ENCODE measurements at places on chromosomes 7 and 10. TPM values are rescaled to one million over a fixed set of nuclear protein-coding genes. Genes with fewer than 3 reads are reported as not detected.

BHLHA15 gene
- 0.55 TPM for total RNA-seq

CDK14 gene
- total RNA-seq = 0.86 TPM

TAF6 gene
- 49.5 TPM for total RNA-seq

GPR26 gene
- not detected for total RNA-seq

TLX1 gene
- total RNA-seq = not detected

CYTH3 gene
- total RNA-seq = 6.0 TPM

VSIR gene
- total RNA-seq = 134 TPM

FIGNL1 gene
- total RNA-seq = 14.3 TPM

NPSR1 gene
- total RNA-seq = not detected

CLEC5A gene
- total RNA-seq = not detected

ZNF138 gene
- total RNA-seq = 12.6 TPM

GRCh38 chr10:75319274-75319673 lies 82.3 kb downstream of the ZNF503 start:
- H3K27me3 ChIP-seq = peaks cover 10% of the 10 kb centered on the region
- no peak overlapping the region for H3K27ac ChIP-seq
- no peaks in the 10 kb centered on the region for H3K4me1 ChIP-seq
- no peaks in the 10 kb centered on the region for H3K36me3 ChIP-seq
- no peak overlapping the region for H3K4me3 ChIP-seq
- no peak for DNase-seq

- H3K4me3 ChIP-seq = no peak overlapping the region
- H3K27me3 ChIP-seq = peaks cover 6% of the 10 kb centered on the region
- no peak overlapping the region for H3K27ac ChIP-seq
- no peak for DNase-seq
- no peaks in the 10 kb centered on the region for H3K36me3 ChIP-seq
Observed at GRCh38 chr7:157688533-157689268, 351.9 kb downstream of the DNAJB6 start.

DNA sequence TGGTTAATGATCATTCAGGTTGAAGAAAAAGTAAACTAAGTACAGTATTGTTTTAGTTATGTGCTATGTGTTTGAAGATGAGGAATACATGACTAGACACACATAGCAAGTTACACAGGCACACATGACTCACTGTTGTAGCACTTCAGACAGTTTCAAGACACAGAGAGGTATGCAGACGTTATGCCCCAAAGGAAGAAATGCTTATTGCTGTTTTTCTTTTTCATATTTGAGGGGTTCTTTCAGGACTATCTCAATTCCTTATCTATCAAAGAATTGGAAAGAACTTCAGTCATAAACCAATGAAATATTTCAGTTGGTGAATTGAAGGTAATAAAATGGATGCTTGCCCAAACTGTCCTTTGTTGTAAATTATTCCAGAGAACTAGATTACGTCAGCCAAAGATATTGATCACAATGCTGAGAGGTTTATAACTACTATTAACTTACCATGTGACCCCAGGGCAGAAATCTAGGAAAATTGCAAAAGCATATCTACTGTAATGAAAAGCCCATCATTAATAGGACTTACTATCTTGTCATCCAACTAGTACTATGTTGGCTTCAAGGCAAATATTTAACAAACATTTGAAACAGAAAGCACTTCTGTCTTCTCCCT lies 61.2 kb upstream of the CAPZA2 start:
- no peak overlapping the region for H3K27ac ChIP-seq
- H3K36me3 ChIP-seq = no peaks in the 10 kb centered on the region
- H3K4me3 ChIP-seq = no peak overlapping the region

- DNase-seq = no peak
- no peaks in the 10 kb centered on the region for H3K4me1 ChIP-seq
- H3K4me3 ChIP-seq = no peak overlapping the region
- H3K27ac ChIP-seq = no peak overlapping the region
- peaks cover 13% of the 10 kb centered on the region for H3K27me3 ChIP-seq
Observed at GRCh38 chr7:223118-223800, 30.9 kb downstream of the FAM20C start.

GRCh38 chr10:11907914-11908313 lies 84.8 kb downstream of the PROSER2 start:
- no peak overlapping the region for H3K4me3 ChIP-seq
- no peak overlapping the region for H3K27ac ChIP-seq
- H3K36me3 ChIP-seq = no peaks in the 10 kb centered on the region
- peaks cover 10% of the 10 kb centered on the region for H3K27me3 ChIP-seq
- H3K4me1 ChIP-seq = no peaks in the 10 kb centered on the region

GRCh38 chr7:122889116-122889515 lies 2.9 kb upstream of the CADPS2 start:
- no peak overlapping the region for H3K4me3 ChIP-seq
- no peaks in the 10 kb centered on the region for H3K36me3 ChIP-seq
- peaks cover 16% of the 10 kb centered on the region for H3K27me3 ChIP-seq
- DNase-seq = no peak

- H3K27ac ChIP-seq = no peak overlapping the region
- H3K4me1 ChIP-seq = no peaks in the 10 kb centered on the region
- no peak overlapping the region for H3K4me3 ChIP-seq
- no peaks in the 10 kb centered on the region for H3K36me3 ChIP-seq
- no peak for DNase-seq
Observed at GRCh38 chr10:99854860-99855259, 72.4 kb downstream of the ABCC2 start.

DNA sequence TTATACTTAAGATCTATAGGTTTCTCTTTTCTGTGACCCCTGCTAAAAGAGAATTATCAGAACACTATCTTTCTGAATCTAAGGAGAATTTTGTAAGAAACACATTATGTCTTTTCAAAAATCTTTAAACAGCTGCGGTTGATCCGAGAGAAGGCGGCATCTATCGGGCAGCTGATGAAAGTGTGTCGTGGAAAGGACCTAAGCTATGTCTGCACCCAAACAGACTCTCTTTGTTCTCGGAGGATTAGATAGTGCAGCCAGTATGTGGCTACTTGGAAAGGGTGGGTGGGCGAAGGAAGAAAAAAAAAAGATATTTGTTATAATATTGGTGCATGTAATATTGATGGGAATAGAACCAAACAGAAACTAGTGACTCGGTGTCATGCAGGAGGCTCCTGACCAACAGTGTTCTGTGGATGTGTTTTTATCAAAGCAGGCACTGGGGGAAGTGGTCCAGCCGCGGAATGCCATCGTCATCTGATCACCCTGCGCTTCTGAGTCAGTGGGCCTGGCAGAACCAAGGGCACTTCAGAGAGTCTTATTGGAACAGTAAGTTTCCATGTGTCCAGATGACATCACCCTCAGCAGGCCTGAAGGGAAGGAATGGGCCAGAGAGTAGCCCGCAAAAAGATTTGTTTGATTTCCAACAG lies 509.7 kb upstream of the AKR1E2 start:
- no peaks in the 10 kb centered on the region for H3K4me1 ChIP-seq
- DNase-seq = no peak
- no peak overlapping the region for H3K4me3 ChIP-seq
- H3K27ac ChIP-seq = no peak overlapping the region
- no peaks in the 10 kb centered on the region for H3K27me3 ChIP-seq

DNA sequence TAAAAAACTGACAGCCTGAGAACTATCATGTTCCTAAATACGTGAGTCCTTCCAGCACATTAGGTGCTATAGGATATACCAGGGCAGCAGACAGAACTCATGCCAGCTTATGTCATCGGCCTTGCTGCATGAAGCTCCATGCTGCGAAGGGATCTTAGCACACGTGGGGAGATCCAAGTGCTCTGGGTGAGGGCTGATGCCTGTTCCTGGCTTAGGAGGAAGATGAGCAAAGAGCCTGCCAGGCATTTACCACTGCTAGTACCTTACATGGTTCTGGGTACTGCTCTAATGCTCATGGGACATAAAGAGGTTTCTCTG lies 43.2 kb downstream of the SVIL start:
- no peaks in the 10 kb centered on the region for H3K27me3 ChIP-seq
- peaks cover 6% of the 10 kb centered on the region for H3K4me1 ChIP-seq
- H3K27ac ChIP-seq = no peak overlapping the region
- H3K36me3 ChIP-seq = no peaks in the 10 kb centered on the region

DNA sequence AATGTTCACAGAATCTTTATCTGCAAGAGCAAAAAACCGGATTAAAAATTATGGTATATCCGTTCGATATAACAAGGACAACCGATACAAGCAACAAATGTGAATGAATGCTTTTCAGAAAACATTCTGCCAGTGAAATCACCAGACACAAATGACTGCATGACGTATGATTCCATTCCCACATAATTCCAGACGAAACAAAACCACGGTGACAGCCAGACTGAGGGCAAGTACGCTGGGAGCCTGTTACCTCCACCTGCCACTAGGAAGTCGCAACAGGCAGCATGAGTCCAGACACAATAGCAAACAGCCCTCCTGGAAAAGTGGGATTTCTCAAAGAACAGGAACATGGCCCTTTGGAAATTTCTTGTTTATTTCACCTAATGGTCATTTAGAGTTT lies 41.7 kb downstream of the MAD1L1 start:
- no peak overlapping the region for H3K4me3 ChIP-seq
- H3K27me3 ChIP-seq = no peaks in the 10 kb centered on the region
- H3K27ac ChIP-seq = no peak overlapping the region
- peaks cover 4% of the 10 kb centered on the region for H3K36me3 ChIP-seq
- no peak for DNase-seq

GRCh38 chr10:93509816-93510215 lies 13.4 kb downstream of the CEP55 start:
- H3K36me3 ChIP-seq = no peaks in the 10 kb centered on the region
- DNase-seq = no peak
- no peak overlapping the region for H3K27ac ChIP-seq
- H3K4me3 ChIP-seq = no peak overlapping the region
- H3K4me1 ChIP-seq = no peaks in the 10 kb centered on the region

DNA sequence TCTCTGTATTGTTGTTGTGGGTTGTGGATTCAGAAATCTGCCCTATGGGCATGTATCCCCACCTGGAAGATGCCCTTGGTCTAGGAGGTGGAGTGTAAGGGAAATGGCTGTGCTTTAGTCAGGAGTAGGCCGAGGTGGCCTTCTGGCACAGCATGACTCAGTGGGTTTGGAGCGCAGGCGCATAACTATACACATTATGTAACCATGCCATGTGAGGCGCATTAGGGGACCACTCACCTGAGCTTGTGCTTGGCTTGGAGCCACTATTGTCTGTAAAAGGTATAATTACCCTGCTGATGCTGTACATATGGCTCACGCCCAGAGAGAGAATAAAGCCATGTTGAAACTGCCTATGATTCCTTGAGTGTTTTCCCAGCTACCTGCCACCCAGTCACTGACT lies 20.6 kb upstream of the ADAMTS14 start:
- H3K36me3 ChIP-seq = no peaks in the 10 kb centered on the region
- DNase-seq = no peak

DNA sequence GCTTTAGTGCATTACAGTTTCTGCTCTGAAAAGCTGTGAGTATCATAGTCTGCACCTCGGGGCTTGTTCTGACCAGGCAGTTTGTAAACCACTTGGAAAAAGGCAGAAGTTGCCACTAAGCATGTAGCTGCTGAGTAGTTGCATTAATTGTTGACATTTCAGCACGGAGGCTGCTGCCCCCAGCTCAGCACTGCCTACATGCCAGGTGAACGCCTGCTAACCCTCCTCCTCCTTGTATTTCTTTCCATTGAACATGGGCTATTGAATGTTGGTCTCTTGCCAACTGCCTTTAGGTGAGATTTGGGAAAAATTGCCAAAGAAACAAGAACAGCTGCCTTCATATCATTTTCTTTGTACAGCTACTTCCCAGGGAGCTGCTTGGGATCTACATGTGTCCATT lies 164.2 kb downstream of the RAPGEF5 start:
- H3K4me3 ChIP-seq = no peak overlapping the region
- peaks cover 11% of the 10 kb centered on the region for H3K27me3 ChIP-seq
- H3K27ac ChIP-seq = no peak overlapping the region
- H3K4me1 ChIP-seq = no peaks in the 10 kb centered on the region

DNA sequence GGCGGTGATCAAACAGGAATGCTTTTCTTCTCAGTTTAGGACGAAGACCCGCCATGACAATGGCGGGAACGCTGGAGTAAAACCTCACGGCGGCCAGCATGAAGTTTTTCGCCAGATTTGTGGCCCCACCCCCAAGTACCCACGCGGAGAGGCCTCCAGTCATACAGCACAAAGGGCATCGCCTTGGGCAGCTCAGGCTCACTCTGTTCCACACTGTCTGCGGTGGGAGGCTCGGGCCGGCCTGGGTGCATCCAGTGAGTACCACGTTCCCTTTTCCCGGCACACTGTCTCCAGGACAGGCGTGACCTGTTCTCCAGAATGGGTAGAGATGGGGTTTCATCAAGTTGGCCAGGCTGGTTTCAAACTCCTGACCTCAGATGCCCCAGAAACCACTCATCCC lies 27.3 kb downstream of the ASB13 start:
- no peaks in the 10 kb centered on the region for H3K4me1 ChIP-seq
- no peak overlapping the region for H3K4me3 ChIP-seq
- H3K36me3 ChIP-seq = no peaks in the 10 kb centered on the region
- no peak for DNase-seq
- H3K27ac ChIP-seq = no peak overlapping the region

DNA sequence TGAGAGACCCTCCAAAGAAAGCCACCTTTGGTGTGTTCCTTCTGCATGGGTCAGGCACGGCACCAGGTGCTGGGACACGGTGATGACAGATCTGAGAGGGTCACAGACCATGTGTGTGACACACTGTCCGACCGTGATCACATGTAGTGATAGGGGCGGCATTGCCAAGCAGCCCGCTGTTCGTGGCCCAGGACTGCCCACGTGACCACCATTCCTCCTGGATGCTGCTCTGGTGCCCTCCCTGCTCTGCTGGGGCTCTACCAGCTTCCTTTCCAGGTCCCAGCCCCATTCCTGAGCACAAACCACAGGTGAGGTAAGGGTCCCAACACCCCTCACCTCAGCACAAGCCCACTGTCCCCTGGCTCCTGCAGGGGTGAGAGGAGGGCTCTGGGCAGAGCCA lies 10.1 kb upstream of the SLC18A3 start:
- DNase-seq = no peak
- H3K36me3 ChIP-seq = no peaks in the 10 kb centered on the region
- H3K4me1 ChIP-seq = no peaks in the 10 kb centered on the region
- H3K4me3 ChIP-seq = no peak overlapping the region

- no peak overlapping the region for H3K4me3 ChIP-seq
- peaks cover 55% of the 10 kb centered on the region for H3K27me3 ChIP-seq
- DNase-seq = no peak
- H3K4me1 ChIP-seq = no peaks in the 10 kb centered on the region
- no peak overlapping the region for H3K27ac ChIP-seq
- no peaks in the 10 kb centered on the region for H3K36me3 ChIP-seq
Observed at GRCh38 chr10:123563994-123564393, 102.2 kb upstream of the GPR26 start.

DNA sequence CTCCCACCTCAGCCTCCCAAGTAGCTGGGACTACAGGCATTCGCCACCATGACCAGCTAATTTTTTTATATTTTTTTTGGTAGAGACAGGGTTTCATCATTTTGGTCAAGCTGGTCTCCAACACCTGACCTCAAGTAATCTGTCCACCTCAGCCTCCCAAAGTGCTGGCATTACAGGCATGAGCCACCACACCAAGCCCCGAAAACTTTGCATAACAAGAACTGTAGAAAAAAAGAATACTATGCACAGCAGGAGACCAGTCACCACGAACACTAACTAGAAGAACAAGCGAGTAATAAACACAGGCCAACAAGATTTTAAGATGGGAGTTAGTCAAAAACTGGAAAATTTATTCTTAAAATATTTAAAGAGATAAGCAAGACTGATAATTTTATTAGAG lies 447.0 kb downstream of the ETV1 start:
- no peak overlapping the region for H3K4me3 ChIP-seq
- H3K27me3 ChIP-seq = no peaks in the 10 kb centered on the region
